CD4-positive, CD25-positive, alpha-beta regulatory T cell (primary cell): ENCODE measurements at places on chromosomes 1 and 21.

- no peak for DNase-seq
Measured at GRCh38 chr21:32021319-32021994, 148.6 kb downstream of the HUNK start.

DNA sequence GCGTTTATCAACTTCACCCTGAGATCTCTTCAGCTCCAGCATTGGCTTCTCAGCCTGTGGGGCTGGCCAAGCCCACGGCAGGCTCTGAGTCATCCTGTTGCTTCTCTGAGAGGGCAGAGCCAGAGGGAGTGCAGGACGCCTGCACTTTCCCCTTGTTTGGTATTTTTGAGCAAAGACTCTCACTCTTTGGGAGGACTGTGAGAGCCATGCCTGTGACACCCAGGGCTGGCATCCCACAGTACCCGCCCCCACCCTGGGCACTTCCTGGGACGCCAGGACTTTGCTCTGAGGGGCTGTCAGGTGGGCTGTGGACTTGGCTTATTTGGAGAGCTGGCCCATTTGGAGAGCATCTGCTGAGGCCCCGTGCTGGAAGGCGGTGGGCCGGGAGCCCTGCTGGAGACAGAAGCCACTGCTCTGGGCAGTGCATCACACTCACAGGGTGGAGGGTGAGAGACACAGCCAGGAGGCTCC lies 37.4 kb downstream of the VANGL1 start:
- no peak for DNase-seq

GRCh38 chr1:113136476-113136875 lies 63.5 kb downstream of the LRIG2 start:
- no peak for DNase-seq

GRCh38 chr1:96364576-96364975 lies 357.0 kb upstream of the PTBP2 start:
- no peak for DNase-seq

DNA sequence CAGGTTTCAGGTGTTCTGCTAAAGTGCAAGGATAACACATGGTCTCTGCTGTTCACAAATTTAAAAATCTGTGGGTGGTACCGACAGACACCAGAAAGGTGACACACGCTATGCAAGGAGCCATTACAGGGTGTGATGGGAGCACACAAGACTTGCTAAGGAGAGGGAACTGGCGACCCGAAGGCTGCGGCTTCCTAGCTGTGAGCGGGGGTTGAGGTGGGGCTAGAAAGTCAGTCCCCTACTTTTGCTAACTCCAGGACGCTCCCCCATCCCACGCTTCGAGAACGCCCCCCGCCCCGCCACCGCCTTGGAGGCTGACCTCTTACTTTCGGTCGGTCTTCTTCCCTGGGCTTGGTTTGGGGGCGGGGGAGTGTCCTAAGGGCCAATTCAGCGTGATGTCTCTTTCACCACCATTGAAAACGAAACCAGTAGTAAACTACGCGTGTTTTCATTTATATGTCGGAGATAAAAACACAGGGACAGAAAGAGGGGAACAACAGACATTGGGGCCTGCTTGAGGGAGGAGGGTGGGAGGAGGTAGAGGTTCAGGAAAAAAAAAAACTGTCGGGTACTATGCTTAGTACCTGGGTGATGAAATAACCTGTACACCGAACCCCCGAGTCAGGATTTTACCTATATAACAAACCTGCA lies 1.1 kb downstream of the CKS1B start:
- DNase-seq, result peak; percentile 75

DNA sequence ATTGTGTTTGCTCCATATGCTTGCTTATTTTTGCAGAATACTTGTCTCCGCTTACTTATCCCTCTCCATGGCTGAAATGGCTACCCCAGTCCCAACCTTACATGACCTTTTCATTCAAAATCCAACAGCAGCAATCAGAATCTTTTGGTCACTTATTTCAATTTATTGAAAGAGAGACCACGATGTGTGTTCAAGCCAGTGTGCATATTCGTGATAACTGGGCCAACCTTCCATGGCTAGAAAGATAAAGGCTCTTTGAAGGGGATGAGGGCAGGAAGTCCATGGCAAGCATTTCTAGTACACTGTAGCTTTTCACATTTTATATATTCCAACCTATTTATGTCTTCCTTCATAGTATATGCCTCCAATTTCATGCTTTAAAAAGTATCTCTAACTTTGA lies 23.1 kb downstream of the HSD11B1 start:
- DNase-seq, result no peak

- peak; percentile 67 for DNase-seq
Measured at GRCh38 chr1:231866392-231867331, 240.1 kb downstream of the DISC1 start.

DNA sequence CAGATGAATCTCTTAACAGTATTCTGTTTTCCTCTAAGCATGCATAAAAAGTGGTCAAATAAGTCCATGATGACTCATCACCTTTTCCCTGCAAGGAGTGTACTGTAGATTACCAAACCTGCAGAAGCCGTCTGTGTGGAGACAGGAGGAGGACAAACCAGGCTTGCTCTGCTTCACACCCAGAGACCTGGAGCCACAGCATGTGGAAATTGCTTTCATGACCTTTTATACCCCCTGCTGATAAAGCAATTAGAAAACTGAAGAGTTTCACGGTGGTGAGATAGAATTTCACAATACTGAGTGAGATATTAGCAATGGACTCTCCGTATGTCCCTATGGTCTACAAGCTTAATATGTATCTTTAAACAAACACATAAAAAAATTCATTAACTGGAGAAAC lies 9.4 kb downstream of the CORT start:
- no peak for DNase-seq

- no peak for DNase-seq
Measured at GRCh38 chr1:226638001-226638601, 89.5 kb downstream of the STUM start.

GRCh38 chr21:31726407-31726806 lies 5.5 kb downstream of the SCAF4 start:
- no peak for DNase-seq

DNA sequence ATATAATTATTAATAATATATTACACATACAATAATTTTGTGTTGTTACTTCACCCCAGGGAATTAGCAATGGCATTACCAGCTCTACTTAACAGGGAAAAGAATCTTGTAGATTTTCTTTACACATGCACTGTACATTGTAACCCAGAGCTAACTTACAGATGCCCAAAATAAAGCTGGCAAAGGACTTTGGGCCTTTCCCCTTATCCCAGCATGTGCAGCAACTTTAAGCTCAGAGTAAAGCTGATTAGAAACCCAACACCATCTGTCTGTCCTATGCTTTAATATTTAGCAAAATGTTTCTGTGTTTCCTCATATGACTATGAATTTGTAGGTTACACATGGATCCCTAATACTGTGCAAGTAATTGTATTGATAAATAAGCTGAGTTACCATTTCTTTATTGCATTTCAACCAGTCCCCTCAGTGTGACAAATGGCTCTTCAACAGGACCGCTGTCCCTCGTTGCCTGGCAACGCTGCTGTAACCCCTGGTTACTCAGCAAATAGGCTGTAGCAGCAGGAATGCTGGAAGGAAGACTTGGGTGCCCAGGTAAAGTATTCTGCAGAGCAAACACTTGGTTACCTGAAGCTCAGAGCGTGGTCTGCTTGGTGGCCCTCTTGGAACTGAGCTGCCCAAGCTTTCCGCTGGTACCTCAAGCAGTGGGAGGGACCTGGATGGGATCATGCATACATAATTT lies at the start of gene USH2A:
Gene USH2A, minus strand, starts transcription at position 628 of the 700 bp plus-strand sequence. CDS start 1,112 bp downstream, outside the sequence.
- no peak for DNase-seq

DNA sequence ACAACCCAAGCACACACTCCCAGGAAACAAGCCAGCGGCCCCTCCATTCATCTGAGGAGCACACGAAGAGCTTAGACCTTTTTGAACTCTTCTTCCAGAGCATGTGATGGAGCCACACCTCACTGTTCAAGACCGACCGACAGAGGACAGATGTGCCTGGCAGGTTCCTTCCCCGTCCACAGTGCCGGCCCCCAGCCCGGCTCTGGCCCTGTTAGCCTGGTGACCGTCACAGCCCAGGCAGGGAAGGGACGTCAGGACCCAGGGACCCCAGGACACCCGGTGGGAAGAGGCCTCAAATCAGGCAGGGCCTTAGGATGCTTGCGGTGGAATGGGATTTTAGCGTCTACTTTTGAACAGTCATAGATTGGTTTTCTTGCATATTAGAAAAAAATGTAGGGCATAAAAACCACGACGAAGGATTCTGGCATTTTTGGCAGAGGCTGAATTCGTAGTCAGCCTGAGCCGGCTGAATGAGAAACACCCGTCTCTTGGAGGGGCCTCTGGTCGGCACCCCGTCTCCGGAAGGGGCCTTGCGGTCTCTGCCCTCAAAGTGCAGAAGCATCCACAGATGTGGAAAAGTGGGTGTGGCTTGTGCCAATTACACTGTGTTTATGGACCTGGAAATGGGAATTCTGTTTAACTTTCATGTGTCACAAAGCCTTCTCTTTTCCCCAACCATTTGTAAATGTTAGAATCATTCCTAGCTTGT lies 79.3 kb downstream of the SIK1 start:
- DNase-seq, result no peak

GRCh38 chr21:14870853-14871149 lies 194.0 kb downstream of the NRIP1 start:
- DNase-seq, result no peak

DNA sequence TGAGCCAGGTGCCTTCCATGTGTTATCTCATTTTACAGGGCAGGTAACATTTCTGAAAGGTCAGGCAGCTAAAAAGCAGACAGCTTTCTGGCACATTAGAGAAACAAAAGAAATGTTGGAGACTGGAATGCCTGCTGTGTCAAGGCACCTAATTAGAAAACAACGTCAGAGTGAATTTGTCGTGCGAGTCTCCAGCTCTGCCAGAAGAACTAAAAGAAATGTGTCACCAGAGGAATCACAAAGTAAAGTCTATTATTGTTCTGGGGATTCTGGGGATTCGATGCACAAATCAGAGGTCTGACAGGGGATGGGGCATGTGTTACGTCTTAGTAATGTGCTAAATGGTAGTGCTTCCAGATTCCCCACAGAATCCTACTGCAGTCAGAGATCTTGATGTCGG lies 89.3 kb downstream of the EDEM3 start:
- no peak for DNase-seq

GRCh38 chr1:182338806-182339370 lies 52.7 kb downstream of the GLUL start:
- no peak for DNase-seq

GRCh38 chr1:178273707-178274410 lies 180.0 kb downstream of the RASAL2 start:
- DNase-seq, result no peak

DNA sequence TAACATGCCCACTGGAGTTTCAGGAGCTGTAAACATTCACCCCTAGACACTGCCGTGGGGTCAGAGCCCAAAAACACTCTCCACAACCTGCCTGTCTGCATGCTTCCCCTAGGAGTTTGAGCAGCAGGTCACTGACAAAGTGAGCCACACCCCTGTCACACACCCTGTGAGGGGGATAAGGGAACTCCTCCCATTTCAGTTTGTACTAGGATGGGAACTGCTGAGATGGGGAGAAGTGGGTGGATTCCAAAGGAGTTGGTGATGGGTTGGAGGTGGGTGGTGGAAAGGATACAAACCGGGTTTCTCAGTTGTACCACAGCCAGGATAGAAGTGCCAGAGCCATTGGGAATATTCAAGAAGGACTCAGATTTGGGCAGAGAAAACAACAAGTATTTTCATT lies 140.2 kb downstream of the MIS18A start:
- no peak for DNase-seq

GRCh38 chr1:24503870-24504523 lies 1.4 kb downstream of the RCAN3 start:
- no peak for DNase-seq

DNA sequence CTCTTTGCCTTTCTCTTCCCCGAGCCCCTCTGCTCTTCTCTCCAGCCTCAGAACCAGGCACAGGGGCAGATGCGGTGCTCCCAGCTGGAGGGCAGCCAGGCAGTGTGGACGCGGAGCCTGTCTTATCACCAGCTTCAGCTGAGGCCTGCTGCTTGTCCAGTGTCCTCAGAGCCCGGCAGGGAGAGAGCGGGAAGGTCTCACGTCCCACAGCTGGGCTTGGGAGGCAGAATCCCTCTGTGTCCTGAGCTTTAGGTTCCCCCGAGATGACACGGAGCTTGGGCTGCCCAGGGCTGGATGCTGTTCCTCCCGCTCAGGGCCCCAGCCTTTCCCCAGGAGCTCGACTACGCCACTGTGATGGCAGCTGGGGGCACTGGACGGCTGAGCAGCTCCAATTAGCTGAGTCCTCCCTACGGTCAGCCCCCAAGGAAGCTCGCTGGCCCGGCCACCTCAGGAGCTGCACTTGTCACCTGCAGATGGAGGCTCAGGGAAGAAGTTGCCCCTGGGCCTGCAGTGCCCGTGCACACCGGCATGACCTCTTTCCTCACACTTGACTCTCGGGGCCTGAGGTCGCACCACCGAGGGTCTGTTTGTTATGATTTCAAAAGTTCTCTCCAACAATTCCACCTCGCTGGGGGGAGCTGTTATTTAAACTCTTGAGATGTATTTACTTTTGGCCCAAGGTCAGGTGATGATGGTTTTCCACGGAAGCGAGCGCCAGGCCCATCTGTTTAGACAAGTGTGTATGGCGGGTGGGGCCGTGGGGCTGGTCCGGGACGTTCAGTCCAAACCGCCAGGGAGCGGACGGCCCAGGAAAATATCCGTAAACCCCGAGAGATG lies 127.3 kb downstream of the SIK1 start:
- no peak for DNase-seq

- no peak for DNase-seq
Measured at GRCh38 chr1:153488731-153489130, 28.3 kb upstream of the S100A7 start.

DNA sequence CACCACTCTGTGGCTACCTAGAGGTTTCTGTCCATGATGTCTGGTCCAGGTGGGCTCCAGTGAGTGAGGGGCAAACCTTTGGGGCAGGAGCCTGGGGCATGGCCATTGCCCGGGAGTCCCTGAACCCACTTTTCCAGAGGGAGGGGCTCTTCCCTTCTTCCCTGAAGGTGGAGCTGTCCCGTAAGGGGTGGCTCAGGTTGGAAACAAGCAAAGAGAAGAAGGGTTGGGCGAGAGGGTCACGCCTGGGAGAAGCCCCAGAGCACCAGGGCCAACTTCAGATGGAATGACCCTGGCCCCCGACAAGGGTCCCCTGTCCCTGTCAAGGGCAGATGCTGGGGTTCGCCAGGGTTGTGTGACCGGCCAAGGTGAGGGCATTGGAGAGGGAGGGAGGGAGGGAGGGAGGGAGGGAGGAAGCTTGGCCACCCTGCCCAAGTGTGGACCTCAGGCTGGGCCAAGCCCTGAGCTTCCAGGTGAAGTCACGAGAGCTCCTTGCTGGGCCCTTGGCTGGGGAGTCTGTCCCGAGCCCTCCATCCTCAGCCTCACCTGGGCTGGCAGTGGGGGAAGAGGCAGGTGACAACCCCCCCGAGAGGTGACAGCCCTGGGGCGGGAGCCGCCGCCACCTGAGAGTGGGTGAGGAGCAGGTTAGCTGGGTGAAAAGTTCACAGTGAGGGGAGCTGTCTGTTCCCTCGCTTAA lies 69.6 kb downstream of the DHRS3 start:
- DNase-seq, result no peak
